ENCODE measurements at places on chromosomes 5 and 9.

- no peak for DNase-seq
Measured at GRCh38 chr9:37978983-37979382, 75.1 kb upstream of the SLC25A51 start.

GRCh38 chr9:74576176-74576575 lies 79.0 kb downstream of the RORB start:
- no peak for DNase-seq

GRCh38 chr9:88224938-88225337 lies 86.7 kb upstream of the SPATA31C2 start:
- no peak for DNase-seq

DNA sequence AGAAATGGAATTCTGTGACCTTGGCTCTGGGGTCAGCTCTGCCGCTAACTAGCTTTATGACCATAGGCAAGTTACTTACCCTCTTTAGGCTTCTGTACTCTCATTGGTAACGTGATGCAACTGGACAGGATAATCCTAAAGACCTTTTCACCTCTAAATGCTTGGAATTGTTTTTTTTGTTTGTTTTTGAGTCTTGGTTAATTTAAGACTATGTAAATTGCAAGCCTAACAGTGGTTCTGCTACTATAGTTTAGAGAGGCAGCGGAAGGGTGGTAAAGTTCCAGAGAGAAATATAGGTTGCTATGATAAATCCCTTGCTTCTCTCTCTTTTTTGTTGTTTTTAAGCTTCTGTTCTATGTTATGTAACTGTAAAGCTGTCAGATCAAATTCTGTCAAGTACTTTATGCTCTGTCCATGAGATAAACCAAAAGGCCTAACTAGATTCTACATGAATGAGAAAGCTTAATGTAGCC lies 17.6 kb downstream of the FAM169A start:
- no peak for DNase-seq

GRCh38 chr5:39998518-39998917 lies 573.7 kb upstream of the DAB2 start:
- DNase-seq: no peak

DNA sequence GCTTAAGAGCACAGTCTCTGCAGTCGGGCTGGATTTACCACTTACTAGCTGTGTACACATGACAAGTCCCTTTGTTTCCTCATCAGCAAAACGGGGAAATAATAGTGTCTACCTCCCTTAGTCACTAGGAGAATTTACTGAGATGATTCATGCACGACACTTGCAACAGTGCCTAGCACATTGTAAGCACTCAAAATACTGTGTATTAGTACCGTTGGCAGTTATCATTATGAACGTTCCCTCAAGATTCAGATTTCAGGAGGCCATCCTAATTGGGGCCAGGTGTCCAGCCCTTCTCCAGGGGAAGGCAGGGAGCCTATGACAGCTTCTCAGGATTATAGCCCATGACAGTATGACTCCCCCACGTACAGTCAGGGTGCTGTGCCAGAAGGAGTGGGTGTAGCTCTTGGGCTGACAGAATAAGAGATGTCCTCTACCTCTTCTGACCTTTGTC lies 164.3 kb downstream of the DOCK2 start:
- DNase-seq: no peak

DNA sequence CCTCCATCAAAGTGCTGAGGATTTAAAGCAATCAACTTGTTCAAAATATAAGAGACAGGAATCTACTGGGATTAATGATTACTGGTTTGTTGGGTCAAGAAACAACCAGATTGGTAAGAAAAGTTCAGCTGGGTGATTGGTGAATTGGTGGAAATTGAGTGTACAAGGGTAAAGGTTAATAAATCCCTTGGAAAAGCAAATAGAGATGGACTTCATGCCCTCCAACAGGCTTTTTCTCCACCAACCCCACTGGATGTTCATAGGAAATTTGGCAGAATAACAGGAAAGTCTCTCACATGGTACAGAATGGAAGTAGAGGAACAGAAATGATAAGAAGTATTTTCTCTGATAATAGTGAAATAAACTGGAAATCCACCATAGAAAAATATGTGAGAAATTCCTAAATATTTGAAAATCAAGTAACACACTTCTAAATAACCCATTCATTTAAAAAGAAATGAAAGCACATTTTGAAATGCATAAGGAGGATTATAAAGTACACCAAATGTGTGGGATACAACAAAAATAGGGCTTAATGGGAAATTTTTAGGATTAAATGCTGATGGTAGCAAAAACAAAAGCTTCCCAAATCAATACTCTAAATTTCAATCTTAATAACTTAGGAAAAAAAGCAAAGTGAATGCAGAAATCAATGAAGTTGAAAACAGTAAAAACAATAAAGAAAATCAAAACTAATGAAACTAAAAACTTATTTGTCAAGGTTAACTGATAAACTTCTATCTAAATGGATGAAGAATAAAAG lies 426.2 kb downstream of the HTR1A start:
- no peak for DNase-seq

Data from NCI-H1417 treated with DMSO at 0.1 percent for 48 hours (cell line).